A549 treated with AZD2906 at 1 μM for 4 hours (cell line): ENCODE measurements at places on chromosomes 4 and X. TPM values are rescaled to one million over a fixed set of nuclear protein-coding genes. Genes with fewer than 3 reads are reported as not detected.

Gene RXFP1
- total RNA-seq, result not detected in 5 replicates

Gene RPA4
- 0.22 to 0.32 TPM (median 0.24 TPM) in 5 replicates for total RNA-seq

Gene CXCR3
- 0.05 to 0.11 TPM (median 0.07 TPM) in 4 of 5 replicates, not detected in the other for total RNA-seq

Gene DUSP9
- 1.3 to 1.7 TPM (median 1.5 TPM) in 5 replicates for total RNA-seq

Gene ADRA2C
- 5.9 to 11.0 TPM (median 10.6 TPM) in 5 replicates for total RNA-seq

Gene IL2RG
- 0.11 to 0.39 TPM (median 0.24 TPM) in 5 replicates for total RNA-seq
